ENCODE measurements at places on chromosomes 2 and 18.

DNA sequence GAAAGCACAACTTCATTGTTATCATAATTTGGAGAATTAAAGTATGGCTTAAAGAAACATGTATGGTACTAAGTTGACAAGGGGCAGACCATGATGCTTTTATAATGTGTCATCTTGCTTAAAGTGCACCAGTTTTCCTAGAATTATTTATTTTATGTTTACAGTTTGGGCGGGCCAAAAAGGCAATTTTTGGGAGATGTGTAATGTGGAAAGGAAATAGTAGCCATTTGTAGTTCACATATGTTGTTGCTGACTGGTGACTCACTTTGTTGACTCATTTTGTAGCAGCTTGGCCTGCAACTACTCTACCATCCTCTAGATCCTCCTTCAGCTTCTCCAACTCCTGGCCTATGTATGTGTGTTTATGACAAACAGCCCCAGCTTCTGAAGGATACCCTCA is 7.7 kb downstream of the ZSCAN30 start:
- H3K36me3 ChIP-seq, result peaks cover 25% of the 10 kb centered on the region
- H3K4me1 ChIP-seq, result no peaks in the 10 kb centered on the region
- no peak overlapping the region for H3K27ac ChIP-seq
- H3K4me3 ChIP-seq, result no peak overlapping the region

GRCh38 chr2:194289712-194290346 is 1367.2 kb upstream of the SLC39A10 start:
- no peaks in the 10 kb centered on the region for H3K4me1 ChIP-seq
- no peak overlapping the region for H3K4me3 ChIP-seq
- H3K27ac ChIP-seq, result no peak overlapping the region
- H3K36me3 ChIP-seq, result no peaks in the 10 kb centered on the region
- H3K27me3 ChIP-seq, result no peaks in the 10 kb centered on the region
- DNase-seq, result no peak

DNA sequence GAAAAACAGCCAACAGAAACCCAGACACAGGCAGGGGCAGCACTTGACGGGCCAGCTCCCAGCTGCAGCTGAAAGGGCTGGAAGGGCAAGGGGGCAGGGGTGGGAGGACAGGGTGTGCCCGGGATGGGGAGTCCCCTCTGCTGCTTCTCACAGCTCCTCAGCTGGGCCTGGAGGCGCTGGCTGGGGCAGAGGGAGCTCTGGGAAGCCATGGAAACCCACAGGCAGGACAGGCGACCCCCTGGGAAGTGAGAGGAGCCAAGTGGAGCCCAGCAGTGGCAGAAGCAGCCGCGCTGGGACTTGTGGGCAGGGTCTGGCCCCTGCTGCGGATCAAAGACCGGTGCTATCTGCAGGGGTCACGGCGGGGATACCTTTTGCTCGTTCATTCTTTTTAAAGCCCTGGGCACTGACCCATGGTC is 20.7 kb downstream of the OTOF start:
- no peaks in the 10 kb centered on the region for H3K27me3 ChIP-seq
- H3K27ac ChIP-seq, result no peak overlapping the region
- no peaks in the 10 kb centered on the region for H3K36me3 ChIP-seq
- H3K4me3 ChIP-seq, result no peak overlapping the region
- H3K4me1 ChIP-seq, result no peaks in the 10 kb centered on the region
- no peak for DNase-seq

- H3K4me1 ChIP-seq, result no peaks in the 10 kb centered on the region
- H3K27me3 ChIP-seq, result no peaks in the 10 kb centered on the region
- H3K27ac ChIP-seq, result no peak overlapping the region
- H3K4me3 ChIP-seq, result no peak overlapping the region
- no peak for DNase-seq
Observed at GRCh38 chr2:226581004-226581403, 218.6 kb downstream of the IRS1 start.

GRCh38 chr2:23360571-23361125 is 24.3 kb upstream of the KLHL29 start:
- no peaks in the 10 kb centered on the region for H3K27me3 ChIP-seq
- no peaks in the 10 kb centered on the region for H3K4me1 ChIP-seq
- H3K4me3 ChIP-seq, result no peak overlapping the region
- H3K27ac ChIP-seq, result no peak overlapping the region

DNA sequence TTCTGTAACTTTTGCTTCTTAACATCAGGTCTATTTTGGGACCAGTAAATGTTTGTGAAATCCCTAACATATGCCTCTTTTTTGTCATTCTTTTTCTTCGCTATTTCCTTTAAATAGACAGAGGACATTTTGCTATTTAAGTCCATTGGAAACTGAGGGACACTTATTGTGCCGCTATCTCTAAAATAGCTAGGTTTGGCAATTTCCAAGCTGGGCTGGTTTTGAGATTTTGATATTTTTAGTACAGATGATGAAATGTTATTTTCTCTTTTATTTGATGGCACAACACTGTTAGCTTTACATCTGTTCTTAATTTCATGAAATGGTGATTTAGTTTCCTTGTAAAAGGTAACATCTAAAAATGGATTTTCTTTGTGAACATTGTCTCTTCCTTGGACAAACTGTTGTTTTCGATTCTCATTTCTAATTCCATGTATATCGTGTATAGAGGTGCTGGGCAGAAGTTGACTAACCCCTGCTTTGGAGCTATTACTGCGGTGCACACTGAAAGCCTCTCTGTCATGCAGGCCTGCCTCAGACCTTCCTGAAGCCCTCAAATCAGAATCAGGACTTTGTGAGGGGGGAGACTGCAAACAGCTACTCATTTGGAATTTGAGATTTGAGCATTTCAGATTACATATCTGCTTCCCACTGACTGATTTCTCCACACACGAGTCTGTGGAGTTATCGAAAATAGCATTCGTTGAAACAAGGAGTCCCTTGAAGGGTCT is 594 bp downstream of the RAD51AP2 start:
- peaks cover 32% of the 10 kb centered on the region for H3K4me1 ChIP-seq
- H3K27ac ChIP-seq, result no peak overlapping the region
- H3K36me3 ChIP-seq, result no peaks in the 10 kb centered on the region
- H3K4me3 ChIP-seq, result peak overlapping the region; percentile 66
- H3K27me3 ChIP-seq, result no peaks in the 10 kb centered on the region
- DNase-seq, result no peak

DNA sequence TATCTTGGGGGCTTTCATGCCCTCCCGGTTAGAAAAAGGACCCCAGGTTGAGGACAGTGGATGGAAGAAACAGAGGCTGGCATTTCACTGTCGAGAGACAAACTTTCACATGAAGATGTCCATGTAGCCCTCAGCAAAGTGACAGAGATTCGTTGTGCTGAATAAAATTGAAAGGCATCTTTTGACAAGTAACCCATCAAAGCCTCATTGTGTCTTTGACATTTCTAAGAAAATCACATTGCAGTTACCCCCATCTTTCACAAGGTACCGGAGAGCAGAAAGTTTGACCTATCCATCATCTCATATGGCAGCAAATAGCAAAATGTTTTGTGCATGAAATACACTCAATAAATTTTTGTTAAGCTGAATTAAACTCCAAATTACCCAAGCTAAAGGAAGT is 2.0 kb upstream of the MBP start:
- no peak overlapping the region for H3K4me3 ChIP-seq
- H3K4me1 ChIP-seq, result peaks cover 48% of the 10 kb centered on the region
- no peak overlapping the region for H3K27ac ChIP-seq

DNA sequence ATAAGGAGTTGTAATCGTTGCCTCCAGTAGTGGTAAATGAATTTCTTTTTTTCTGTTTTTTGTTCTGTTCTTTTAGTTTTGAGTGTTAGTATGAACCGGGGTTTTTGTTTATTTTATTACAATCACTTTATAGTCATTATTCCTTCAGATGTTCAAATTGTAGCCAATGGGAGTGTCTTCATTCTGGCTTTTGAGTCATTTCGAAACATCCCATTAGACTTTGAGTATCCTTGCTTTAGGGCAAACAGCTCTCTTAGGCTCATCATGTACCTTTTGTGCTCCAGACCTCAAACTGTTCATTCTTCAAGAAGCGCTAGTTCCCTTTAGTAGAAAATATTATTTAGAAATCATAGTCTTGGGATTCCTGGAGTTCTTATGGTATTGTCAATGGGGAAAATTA is 54.2 kb upstream of the PAX3 start:
- DNase-seq, result no peak
- H3K4me3 ChIP-seq, result no peak overlapping the region
- no peaks in the 10 kb centered on the region for H3K27me3 ChIP-seq
- no peak overlapping the region for H3K27ac ChIP-seq

- no peak overlapping the region for H3K4me3 ChIP-seq
- H3K4me1 ChIP-seq, result no peaks in the 10 kb centered on the region
- no peaks in the 10 kb centered on the region for H3K36me3 ChIP-seq
- no peaks in the 10 kb centered on the region for H3K27me3 ChIP-seq
- no peak for DNase-seq
Observed at GRCh38 chr18:56083523-56084287, 495.7 kb upstream of the TCF4 start.

DNA sequence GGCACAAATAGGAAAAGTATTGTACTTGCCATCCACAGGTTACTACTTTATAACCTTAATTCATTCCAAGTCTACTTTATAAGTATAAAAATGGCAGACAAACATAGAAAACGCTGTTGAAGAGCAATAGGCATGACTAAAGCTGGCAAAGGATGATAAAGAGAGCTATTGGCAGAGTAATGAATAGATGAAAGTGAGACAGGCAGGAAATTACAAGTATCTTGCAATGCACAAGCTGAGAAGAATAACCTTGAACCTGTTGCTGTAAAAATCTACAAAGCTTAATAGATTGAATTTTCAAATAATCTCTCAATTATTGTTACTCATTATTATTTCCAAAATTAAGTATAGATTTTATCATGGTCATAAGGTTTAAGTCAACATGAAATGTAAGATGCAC is 8.8 kb downstream of the PELI1 start:
- no peak overlapping the region for H3K4me3 ChIP-seq
- no peaks in the 10 kb centered on the region for H3K27me3 ChIP-seq
- H3K4me1 ChIP-seq, result peaks cover 100% of the 10 kb centered on the region
- peak overlapping the region; percentile 57 for H3K27ac ChIP-seq
- peaks cover 82% of the 10 kb centered on the region for H3K36me3 ChIP-seq

DNA sequence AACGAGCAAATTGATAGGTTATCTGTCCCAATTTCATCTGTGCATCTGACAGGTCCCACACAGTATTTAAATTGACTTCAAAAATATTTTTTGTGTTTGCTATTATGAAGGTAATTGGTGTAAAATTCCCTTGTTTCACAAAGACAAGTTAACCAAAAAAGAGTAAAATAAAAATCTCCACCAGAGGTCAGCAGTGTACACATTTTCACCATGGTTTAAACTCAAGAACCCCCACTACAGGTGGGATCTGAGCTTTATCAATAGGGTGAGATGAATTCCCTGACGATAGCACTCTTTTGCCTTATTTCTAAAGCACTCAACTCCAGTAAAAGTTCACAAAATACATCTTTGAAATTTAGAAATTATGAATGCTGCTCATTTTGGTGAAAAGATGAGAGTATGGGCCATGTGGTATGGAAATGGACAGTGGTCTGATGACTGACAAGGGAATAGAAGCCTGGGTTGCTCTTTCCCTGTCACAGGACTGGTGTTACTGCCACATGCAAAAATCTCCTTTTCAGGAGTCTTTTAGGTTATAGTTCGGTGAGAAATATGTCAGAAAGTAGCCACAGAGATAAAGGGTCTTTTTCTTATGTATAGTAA is 68.0 kb downstream of the SERPINB8 start:
- no peak overlapping the region for H3K4me3 ChIP-seq
- no peaks in the 10 kb centered on the region for H3K27me3 ChIP-seq
- H3K4me1 ChIP-seq, result no peaks in the 10 kb centered on the region
- H3K36me3 ChIP-seq, result no peaks in the 10 kb centered on the region
- DNase-seq, result peak; percentile 84

GRCh38 chr2:84302513-84303412 is 156.3 kb downstream of the SUCLG1 start:
- no peaks in the 10 kb centered on the region for H3K36me3 ChIP-seq
- H3K27me3 ChIP-seq, result peaks cover 6% of the 10 kb centered on the region
- H3K4me1 ChIP-seq, result no peaks in the 10 kb centered on the region
- DNase-seq, result peak; percentile 88
- no peak overlapping the region for H3K4me3 ChIP-seq
- no peak overlapping the region for H3K27ac ChIP-seq

DNA sequence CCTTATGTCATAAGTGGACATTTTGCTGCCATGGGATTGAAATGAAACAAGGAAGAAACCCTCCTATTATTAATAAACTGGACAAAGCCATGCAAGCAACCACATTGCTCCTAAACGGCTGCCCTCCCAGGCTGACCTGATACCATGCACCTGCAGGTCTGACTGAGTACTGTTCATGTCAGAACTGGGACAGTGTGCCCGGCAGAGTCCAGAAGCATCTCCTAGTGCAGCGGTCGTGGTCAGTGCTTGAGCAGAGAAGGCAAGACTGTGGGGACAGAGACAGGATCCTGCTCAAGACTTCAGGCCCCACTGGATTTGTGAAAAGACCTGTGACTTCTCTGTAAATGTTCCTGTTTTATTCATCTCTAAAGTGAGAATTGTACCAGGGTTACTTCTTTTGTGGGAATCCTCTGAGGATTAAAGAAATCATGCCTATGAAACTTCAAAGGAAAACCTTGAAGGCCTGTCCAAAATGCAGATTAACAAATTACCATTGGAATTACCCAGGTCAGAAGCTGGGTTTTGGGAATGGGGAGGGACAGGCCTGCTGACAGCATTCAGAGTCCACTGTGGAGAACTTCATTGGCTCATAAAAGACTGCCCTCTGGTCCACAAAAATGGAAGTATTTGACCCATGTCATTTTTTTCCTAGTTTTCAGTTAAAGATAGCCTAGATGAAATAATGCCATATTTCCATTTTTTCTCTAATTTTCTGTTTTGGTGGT is 13.9 kb downstream of the RNF144A start:
- H3K4me1 ChIP-seq, result no peaks in the 10 kb centered on the region
- no peak overlapping the region for H3K27ac ChIP-seq
- no peaks in the 10 kb centered on the region for H3K36me3 ChIP-seq
- H3K27me3 ChIP-seq, result no peaks in the 10 kb centered on the region
- no peak for DNase-seq

- H3K27me3 ChIP-seq, result no peaks in the 10 kb centered on the region
- H3K4me1 ChIP-seq, result no peaks in the 10 kb centered on the region
- peak; percentile 78 for DNase-seq
Observed at GRCh38 chr2:18749912-18750526, 160.7 kb upstream of the NT5C1B start.

GRCh38 chr2:175169191-175169590 is 1.2 kb upstream of the ATF2 start:
- peaks cover 32% of the 10 kb centered on the region for H3K4me1 ChIP-seq
- H3K27me3 ChIP-seq, result no peaks in the 10 kb centered on the region
- H3K4me3 ChIP-seq, result peak overlapping the region; percentile 74
- peak; percentile 48 for DNase-seq

DNA sequence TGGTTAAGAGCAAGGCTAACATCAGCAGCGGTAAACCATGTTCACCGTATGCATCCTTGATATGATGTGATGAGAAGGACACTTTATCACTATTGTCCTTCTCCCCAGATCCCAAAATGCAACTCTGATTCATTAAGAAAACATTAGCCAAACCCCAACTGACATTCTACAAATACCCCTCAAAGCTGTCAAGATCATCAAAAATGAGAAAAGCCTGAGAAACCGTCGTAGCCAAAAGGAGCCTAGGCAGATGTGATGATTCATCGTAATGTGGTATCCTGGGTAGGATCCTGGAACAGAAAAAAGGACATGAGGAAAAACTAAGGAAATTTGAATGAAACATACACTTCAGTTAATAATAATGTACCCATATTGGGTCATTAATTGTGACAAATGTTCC is 67.3 kb upstream of the ST6GAL2 start:
- DNase-seq, result no peak
- no peaks in the 10 kb centered on the region for H3K27me3 ChIP-seq
- peaks cover 7% of the 10 kb centered on the region for H3K4me1 ChIP-seq
- H3K36me3 ChIP-seq, result no peaks in the 10 kb centered on the region

- no peak overlapping the region for H3K4me3 ChIP-seq
- H3K4me1 ChIP-seq, result no peaks in the 10 kb centered on the region
- H3K27ac ChIP-seq, result no peak overlapping the region
- DNase-seq, result peak; percentile 77
- H3K27me3 ChIP-seq, result no peaks in the 10 kb centered on the region
Observed at GRCh38 chr2:231541645-231542044, 11.4 kb upstream of the NMUR1 start.
